Left renal pelvis (tissue), 4 donors: ENCODE measurements at places on chromosomes 7 and 10.

DNA sequence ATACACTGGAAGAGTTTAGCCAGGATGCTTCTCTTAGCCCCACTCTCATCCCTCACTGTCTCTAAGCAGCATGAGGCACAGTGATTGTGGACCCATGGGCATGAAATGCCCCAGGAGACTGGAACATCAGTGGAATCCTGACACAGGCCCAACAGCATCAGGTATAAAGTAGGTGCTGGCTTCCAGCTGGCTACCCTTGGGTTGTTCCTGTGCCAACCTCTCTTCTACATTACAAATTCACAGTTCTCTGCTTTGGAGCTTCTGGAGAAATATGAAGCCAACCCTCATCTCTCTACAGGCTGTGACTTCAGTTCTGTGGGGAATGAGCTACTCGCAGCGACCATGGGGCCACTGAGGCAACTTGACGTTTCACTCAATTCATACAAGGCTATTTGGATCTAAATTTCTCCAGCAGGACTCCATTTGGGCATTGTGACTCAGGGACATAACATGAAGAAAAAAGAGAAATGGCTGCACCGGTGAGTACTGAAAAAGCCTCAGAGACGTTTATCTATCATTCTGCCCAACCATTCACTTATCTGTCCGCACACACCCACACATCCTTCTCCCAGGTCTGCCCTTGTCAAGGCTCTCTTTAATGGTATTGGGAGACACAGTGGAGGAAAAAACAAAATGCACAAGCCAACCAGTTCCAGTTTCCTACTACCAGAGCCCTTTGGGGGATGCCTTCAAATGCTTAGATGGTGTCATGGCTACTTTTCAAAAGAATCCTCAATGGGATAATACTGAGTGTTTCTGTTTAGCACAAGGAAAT is 35.4 kb upstream of the TM9SF3 start:
- DNase-seq, result no peak

DNA sequence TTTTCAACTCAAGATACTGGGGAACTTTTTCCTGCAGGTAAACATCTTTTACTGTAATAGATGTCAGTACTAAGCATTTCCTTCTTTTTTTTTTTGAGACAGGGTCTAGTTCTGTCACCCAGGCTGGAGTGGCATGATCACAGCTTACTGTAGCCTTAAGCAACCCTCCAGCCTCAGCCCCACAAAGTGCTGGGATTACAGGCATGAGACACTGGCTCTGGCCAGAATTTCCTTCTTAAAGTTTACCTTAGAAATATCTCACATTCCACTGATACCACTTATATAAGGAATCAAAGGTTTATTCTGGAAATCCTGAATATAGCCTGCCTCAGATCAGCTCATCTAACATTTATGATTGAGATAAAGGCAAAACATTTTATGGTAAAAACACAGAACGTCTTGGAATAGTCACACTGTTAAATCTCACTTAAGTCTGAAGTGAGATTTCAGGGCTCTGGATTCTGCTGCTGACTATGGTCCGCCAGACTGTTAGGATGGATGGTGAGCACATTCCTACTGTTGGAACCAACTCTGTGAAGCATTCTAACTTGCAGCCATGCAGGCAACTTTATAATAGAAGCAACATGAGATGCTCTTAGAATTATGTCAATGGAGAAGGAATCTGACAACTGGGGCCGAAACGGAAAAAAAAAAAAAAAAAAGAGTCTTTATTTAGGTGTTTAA is 151.9 kb downstream of the ZMYND11 start:
- DNase-seq, result no peak

GRCh38 chr10:57948796-57949195 is 318.9 kb downstream of the IPMK start:
- DNase-seq, result no peak

DNA sequence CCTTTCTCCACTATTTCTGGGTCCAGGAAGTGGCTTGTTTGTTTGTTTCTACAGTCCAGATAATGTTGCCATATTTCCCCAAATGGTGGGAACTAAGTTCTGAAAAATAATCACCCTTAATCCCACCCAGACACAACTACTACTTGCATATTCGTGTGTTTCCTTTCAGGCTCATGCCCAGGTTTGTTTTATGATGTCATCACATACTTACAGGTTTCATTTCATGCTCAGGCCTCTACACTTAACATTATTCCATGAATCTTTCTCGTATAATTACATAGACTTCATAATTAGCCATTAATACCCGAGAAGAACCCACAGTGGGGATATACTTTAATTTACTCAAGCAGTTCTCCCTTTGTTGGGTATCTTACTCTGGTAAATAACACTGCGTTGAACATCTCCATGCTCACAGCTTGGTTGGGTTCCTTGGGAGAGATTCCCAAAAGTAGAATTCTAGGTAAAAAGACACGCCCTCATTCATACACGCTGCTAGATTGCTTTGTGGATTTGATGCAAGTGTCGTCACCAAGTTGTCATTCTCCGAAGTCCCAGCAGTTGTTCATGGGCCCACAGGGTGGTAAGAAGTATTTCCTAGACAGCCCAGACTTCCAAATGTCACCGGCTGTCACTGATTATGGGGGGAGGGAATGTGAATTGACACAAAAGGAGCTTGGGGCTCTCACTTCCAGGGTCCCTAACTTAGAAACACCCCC is 42.6 kb downstream of the UNC5B start:
- DNase-seq, result no peak

DNA sequence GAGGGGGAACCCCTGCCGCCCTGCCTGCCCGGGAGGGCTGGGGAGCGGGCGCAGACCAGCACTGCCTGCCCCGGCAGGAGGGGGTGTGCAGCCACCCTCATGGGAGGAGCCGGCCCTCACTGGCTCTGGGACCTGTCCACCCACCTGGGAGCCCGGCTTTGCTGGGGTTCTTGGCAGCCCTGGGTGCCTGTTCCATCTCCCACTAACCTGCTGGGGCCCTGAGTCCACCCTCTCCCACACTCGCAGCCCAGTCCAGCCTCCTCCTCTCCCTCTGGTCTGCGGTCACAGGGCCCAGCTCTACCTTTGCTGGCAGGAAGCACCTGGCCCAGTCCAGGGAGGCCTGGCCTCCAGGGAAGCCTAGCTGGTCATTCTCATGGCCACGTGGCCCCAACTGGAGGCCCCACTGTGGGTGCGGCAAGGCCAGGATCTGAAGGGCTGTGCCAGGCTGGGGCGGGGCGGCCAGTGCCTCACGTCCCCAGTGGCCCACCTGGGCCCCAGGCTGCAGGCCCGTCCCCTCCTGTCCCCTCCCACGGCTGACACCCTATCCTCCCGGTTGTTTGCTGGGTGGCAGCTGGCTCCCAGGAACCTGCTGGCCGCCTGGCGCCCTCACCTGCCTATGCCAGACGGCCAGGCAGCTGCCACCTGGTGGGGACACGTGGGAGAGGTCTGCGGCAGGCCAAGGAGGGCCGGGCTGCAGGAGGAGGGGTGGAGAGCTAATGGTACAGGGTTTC is at the start of gene TMEM184A:
Gene TMEM184A (minus strand): TSS at position 393 of the 731 bp plus-strand sequence. CDS start 721 bp downstream, outside the sequence.
- no peak for DNase-seq

DNA sequence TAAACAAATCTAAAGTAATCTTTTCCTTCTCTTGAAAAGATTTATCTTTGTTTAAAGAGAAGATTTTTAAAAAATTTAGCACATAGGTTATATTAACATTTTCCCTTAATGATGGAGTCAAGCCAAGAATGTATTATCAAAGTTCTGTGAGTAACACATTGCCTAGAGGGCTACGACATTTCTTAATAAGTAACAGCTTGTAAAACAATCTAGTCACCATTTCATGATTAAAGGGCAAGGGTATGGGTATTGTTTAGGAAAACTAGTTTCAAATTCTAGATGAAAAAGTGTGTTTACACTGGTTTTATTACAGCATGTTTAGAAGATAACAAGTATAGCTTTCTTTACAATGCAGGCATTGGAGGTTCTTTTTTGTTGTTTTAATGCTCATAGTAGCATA is 28.6 kb upstream of the LAMB4 start:
- no peak for DNase-seq

DNA sequence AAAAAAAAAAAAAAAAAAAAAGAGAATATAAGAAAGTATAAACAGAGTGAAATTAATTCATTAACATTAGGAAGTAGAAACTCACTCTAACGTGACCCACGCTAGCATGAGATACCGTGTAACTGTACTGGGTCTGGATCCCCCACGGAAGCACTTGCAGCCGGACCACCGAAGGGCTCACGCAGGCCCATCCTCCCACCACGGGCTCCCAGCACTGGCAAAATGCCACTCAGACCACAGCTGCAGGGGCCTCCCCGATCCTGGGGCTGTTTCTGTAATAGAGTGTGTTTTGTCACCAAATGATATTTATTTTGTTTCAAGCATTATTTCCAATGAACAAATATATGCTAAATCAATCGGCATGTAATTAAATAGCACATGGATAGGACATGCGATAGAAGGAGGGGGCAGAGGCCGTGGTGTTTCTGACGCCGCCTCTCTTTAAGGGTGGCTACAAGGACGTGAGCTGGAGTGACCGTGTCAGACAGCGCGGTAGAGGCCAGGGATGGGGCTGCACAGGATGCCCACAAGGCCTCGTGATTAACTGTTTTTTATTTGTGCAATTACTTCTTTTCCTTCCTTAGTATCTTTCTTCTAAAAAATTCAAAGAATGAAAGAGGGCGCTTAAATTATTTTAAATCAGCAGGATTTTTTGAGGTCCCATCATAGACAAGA is 568.5 kb downstream of the PTPRN2 start:
- no peak for DNase-seq

GRCh38 chr10:88820748-88821401 is 18.3 kb downstream of the LIPM start:
- DNase-seq, result peak; percentile 36

- no peak for DNase-seq
Measured at GRCh38 chr7:41742401-41743020, 39.6 kb upstream of the INHBA start.

DNA sequence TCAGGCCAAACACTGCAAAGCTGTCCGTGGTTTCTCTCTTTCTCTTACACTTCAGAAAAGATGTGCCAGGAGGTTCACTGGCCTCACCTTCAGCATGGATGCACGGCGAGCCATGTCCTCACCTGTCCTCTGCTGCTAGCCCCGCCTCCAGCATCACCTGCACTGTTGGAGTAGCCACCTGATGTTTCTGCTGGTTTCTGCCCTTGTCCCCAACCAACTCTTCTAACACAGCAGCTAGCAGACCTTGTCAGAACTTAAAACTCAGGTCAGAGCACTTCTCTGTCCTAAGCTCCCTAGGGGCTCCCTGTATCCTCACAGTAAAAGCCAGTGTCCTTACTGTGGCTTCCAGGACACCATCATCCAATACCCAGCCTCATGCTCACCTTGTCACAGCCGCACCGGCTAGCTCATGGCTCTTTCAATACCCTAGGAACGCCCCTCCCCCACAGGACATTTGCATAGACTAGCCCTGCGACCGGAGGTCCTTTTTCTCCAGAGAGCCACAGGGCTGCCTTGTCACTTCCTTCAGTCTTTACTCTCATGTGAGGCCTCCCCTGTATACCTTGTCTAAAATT is 15.2 kb downstream of the PALD1 start:
- no peak for DNase-seq

GRCh38 chr7:7895754-7896153 is 72.8 kb upstream of the GLCCI1 start:
- no peak for DNase-seq

DNA sequence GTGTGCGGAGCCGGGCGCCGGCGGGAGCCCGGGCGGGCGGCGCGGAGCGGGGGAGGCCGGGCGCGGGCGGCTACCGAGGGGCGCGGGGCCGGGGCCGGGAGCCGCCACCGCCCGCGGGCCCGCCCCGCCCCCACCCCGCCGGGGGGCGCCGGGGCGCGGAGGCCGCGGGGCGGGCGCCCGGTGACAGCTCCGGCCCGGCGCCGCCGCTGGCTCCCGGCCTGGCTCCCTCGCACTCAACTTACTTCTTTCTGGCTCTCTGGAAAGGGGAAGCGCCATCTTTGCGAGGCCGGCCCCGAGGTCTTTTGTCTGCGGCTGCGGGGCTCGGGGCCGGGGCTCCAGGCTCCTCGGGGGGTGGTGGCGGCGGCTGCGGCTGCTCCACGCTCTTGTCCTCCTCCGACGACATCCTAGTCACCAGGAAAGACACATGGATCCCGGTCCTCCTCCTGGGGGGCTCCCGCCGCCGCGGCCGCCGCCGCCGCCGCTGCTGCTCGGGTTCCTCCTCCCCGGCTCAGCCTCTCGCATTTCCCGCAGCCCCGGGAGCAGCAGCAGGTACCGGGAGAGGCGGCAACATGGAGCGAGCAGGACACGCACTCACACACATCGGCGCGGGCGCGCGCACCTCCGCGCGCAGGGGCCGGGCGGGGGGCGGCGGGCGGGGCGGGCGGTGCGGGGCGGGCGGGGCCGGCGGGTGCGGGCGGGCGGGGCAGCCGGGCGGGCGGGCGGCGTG is at the start of gene KMT2C:
Gene KMT2C (minus strand): TSS at position 620 of the 727 bp plus-strand sequence. CDS start 217 bp downstream, at position 403.
- no peak for DNase-seq

DNA sequence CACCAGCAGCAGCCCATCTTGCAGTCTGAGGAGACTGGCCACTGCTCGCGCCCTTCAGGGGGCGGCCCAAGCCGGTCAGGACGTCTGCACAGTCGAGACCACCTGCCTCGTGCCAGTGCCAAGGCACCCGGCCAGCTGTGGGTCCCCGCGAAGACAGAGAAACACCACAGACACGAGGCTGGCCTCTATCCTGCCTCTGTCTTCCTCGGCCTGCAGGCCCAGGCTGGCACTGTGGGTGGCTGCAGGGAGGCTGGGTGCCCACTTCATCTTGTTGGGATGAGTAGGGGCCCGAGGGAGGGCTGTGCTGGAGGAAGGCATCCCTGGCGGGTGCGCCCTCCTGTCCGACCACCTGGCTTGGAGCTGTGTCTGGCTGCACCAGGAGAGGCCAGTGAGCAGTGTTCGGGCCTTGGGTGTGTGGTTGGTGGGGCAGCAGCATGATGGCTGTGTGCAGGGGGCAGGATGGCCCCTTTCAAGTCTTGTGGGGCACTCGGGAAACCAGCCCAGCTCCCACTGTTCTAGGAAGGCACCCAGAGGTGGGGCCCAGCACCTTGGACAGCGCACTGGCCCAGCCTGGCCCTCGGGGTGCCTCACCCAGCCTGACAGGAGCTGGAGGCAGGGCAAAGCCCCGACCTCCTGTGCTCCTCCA is 7.3 kb downstream of the DPYSL4 start:
- no peak for DNase-seq

DNA sequence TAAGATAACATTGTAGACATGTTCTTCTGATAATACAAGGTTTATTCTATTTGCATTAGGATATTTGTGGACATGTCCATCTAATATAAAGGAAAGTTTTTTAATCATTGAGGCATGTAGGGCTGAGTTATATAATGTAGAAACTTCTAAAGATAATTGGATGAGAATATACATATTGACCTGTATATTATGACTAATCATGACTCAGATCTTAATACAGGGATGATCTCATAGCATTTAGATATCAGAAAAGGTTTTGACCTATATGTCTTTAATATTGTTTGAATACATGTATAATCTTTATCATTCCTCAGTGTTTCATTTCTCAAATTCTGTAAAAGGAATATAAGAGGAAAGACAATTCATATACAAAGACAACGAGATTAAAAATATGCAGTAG is 39.2 kb downstream of the CD36 start:
- no peak for DNase-seq

- no peak for DNase-seq
Measured at GRCh38 chr10:76436981-76437380, 1005.6 kb downstream of the LRMDA start.
